ENCODE measurements at places on chromosomes 13 and 19.

- DNase-seq = no peak
Observed at GRCh38 chr19:17420475-17420924, 653 bp downstream of the MVB12A start.

- DNase-seq = no peak
Observed at GRCh38 chr13:52808842-52809219, 39.6 kb downstream of the PCDH8 start.

DNA sequence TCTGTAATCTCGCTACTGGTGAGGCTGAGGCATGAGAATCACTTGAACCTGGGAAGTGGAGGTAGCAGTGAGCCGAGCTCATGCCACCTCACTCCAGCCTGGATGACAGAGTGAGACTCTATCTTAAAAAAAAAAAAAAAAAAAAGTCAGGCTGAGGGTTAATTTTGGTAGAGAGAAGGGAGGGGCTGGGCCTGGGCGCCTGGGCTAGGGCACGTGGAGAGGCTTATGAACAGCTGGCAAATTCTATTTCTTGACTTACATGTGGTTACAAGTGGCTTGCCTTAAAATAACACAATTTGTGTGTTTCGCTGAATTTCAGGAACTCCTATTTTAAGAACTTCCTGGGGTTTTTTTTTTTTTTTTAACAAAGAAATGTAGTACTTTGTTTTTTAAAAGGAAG lies 47.6 kb upstream of the MAP3K10 start:
- no peak for DNase-seq

- DNase-seq = no peak
Observed at GRCh38 chr13:51556740-51557139, 27.5 kb upstream of the WDFY2 start.

GRCh38 chr13:32087955-32088747 lies 56.6 kb downstream of the FRY start:
- DNase-seq = no peak

DNA sequence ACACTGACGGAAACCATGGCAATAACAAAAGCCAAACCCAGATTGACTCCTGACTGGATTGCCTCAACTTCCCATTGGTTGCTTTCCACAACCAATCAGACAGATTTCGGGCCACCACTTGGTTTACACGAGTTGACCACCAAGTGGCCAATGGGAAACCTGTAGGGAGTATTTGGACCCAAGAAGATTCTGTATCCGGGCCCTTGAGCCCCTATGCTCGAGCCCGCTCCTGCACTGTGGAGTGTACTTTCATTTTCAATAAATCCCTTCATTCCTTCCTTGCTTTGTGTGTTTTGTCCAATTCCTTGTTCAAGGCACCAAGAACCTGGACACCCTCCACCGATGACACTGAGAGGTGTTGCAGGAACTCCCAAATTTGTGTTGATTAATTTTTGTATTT lies 24.1 kb upstream of the URI1 start:
- DNase-seq = no peak

DNA sequence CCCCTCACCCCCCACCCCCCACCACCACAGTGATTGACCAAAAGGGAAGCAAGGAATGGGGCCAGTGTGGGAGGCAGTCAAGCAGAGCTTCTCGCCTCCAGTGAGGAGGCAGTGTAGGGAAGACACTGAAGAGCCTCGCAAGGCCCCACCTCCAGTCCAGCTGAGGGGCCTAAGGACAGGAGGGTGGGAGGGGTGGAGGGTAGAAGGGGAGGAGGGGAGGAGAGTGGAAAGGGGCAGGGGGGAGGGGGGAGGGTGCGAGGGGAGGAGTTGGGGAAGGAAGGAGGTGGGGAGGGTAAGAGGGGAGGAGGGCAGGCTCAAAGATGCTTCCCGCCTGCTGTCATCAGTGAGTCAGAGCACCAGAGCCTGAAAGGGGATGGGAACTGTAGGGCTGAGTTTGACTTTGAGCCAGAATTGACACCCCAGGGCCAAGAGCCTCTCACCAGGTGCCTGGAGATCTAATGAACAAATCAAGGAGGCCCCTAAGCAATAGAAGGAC lies 786.2 kb downstream of the UQCRFS1 start:
- no peak for DNase-seq

- no peak for DNase-seq
Observed at GRCh38 chr13:40028446-40028845, 373.0 kb downstream of the COG6 start.

DNA sequence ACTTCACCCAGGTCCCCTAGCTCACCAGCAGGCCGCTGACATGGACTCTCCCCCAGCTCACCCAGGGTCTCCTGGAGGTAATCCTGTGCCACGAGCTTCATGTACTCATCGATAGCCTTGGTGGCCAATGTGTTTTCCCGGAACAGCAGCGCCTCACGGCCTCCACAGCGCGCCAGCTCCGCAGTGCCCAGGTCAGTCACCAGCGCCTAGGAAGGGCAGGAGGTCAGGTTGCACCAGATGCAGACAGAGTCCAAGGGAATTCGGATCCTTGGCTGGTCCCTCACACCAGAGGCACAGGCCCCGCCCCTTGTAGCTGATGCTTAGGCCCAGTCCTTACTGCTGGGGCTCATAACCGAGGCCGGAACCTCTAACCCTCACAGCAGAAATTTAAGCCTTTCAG lies 6.7 kb upstream of the WIZ start:
- DNase-seq = no peak

- DNase-seq = no peak
Observed at GRCh38 chr19:55648585-55649267, 714 bp downstream of the CCDC106 start.

GRCh38 chr13:46803586-46803985 lies 6.6 kb upstream of the ESD start:
- DNase-seq = no peak

- no peak for DNase-seq
Observed at GRCh38 chr13:21910546-21910945, 239.7 kb downstream of the FGF9 start.

- no peak for DNase-seq
Observed at GRCh38 chr19:10237702-10238101, 6.6 kb upstream of the S1PR2 start.

DNA sequence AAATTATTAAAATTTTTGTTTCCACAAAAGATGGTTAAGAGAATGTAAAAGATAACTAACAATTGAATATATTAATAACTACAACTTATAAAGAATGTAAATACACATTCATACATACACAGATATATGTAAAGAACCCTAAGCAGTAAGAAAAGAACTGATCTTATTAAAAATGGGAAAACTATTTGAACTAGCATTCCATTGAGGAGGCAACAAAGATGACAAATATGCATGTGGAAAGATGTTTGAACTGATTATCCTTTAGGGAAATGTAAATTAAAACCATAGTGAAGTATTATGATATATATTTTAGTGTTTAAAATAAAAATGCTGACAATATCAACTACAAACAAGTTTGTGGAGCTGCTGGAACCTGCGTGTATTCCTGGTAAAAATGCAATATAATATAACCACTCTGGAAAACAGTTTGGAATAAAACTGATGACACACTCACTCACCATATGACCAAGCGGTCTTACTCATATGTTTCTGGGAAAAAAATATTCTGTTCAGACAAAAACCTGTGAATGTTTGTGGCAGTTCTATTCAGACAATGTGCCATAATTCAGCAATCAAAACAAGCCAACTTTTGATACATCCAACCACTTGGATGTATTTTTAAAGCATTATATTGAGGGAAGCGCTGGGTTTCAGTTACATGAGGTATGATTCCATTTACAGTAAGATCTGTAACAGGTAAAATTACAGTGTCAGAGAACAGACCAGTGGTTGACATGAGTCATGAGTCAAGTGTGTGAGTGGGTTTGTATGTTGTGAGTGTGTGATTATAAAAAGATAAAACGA lies 694.4 kb upstream of the SLITRK5 start:
- DNase-seq = no peak

DNA sequence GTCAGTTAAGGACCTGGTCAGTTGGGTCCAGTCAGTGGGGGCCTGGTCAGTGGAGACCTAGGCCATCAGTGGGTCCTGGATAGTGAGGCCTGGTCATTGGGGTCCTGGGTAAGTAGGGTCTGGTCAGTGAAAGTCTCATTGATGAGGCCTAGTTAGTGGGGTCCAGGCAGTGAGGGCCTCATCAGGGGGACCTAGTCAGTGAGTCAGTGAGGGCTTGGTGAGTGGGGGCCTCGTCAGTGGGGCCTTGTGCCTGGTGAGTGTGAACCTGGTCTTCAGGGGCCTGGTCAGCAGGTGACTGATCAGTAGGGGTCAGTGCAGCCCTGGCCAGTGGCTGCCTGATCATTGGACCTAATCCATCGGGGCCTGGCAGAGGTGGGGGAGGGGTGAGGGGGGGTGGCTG lies 42.6 kb upstream of the TPM4 start:
- no peak for DNase-seq

GRCh38 chr19:35704218-35704617 lies at the start of gene ZBTB32:
Gene ZBTB32 (plus strand): TSS chr19:35704558. CDS start chr19:35714627, 10,069 bp downstream.
- no peak for DNase-seq

DNA sequence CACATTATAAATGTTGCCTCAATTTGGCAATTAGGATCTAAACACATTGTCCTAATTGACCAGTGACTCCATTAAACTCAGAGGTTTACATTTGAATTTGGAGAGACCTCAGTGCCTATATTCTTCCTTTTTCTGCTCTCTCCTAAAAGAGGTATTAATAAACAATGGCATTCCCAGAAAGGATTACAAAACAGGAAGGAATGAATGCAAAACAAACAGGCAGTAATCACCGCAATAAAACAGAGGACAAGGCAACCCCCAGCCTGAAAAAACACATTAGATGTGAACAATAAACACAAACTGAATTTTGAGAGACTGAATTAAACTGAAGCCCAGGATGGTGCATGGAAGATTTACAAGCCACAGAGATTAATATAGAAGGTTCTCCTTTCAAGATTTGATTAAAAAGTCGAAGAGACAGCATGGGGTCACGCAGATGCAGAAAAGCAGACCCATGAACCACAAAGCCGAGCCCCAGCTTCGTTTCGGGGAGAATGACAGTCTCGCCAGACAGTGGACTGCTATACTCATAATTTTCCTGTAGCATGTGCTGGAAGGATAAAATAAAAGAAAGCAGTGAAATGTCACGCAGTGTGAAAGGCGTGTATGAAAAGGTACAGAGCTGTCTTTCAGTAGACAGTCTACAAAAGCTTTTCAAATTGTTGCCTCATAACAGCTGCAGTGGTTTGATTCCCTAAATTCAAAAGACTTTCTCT lies 503.0 kb downstream of the LIG4 start:
- DNase-seq = no peak

Data from NCI-H187 (cell line).